ENCODE measurements at places on chromosomes 2 and 18.

- DNase-seq, result no peak
Measured at GRCh38 chr2:216856406-216857065, 3.3 kb downstream of the TNP1 start.

- no peak for DNase-seq
Measured at GRCh38 chr18:78107363-78107762, 857.7 kb downstream of the GALR1 start.

DNA sequence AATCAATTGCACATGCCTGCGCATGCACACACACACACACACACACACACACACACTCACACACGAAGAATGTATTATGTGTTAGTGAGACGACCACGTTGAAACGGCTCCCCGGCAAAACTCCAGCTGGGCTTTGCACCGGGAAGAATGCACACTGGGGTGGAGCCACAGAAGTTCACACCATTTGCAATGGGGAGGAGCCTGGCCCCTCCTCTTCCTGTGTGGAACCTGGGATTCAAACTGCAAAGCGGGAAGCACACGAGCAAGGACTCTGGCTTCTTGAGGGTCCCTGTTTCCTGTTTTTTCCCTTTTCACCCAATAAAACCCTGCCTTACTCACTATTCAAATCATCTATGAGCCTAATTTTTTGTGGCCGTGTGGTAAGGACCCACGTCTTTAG is 304.0 kb upstream of the TMEFF2 start:
- DNase-seq, result no peak

DNA sequence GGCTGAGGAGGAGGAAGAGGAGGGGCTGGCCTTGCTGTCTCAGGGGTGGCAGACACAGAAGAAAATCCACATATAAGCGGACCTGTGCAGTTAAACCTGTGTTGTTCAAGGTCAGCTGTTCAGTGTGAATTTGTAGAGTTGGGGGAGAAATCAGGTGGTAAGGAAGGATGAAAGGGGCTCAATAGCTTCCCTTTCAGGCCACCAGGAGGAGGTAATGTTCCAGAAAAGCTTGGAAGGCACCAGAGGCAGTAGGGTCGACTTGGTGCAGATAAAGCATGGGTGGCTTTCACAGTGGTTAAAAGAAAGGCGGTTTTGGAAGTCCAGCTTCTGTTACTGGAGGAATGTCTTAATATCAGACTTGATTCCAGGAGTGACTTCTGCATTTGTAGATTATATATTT is 167.4 kb downstream of the THSD7B start:
- no peak for DNase-seq

GRCh38 chr2:189865826-189866225 is 81.6 kb downstream of the PMS1 start:
- no peak for DNase-seq

All from NCI-H1092 (cell line).